ENCODE measurements at places on chromosomes 11 and 22. TPM values are rescaled to one million over a fixed set of nuclear protein-coding genes. Genes with fewer than 3 reads are reported as not detected.

- DNase-seq: no peak
Observed at GRCh38 chr11:8593935-8594909, at the start of gene STK33. Gene STK33 (minus strand): TSS chr11:8594228. CDS start chr11:8474905, 119,323 bp downstream.

- DNase-seq: no peak
Observed at GRCh38 chr22:19182472-19183157, 4.1 kb upstream of the SLC25A1 start.

- DNase-seq: no peak
Observed at GRCh38 chr11:123179586-123179985, 15.5 kb downstream of the CLMP start.

- peak; percentile 42 for DNase-seq
Observed at GRCh38 chr11:116310226-116310625, 462.6 kb downstream of the BUD13 start.

Gene DDB1
- polyA plus RNA-seq: 206 TPM

Measured in muscle of back (tissue), 13 donors.